Large intestine (tissue), 12 donors: ENCODE measurements at places on chromosomes 5 and 9.

DNA sequence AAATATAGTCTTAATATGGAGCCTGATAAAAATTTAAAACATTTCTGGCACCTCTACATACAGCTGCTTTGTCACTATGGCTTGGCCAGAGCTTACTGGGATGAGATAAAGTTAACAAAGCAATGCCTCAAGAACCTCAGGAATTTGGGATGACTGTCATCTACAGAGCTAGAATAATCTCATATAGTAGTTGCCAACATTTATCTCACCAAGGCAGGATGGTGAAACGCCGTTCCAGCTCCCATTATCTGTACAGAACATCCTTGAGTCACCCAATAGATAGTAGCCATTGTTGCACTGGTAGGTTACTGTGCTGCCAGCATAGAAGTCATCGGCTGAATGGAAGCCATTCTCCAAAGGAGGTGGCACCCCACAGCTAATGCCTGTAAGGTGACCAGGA lies 94.6 kb upstream of the TXNDC8 start:
- no peak overlapping the region for H3K4me3 ChIP-seq
- DNase-seq, result no peak
- H3K27ac ChIP-seq, result no peak overlapping the region
- no peaks in the 10 kb centered on the region for H3K27me3 ChIP-seq
- peaks cover 6% of the 10 kb centered on the region for H3K36me3 ChIP-seq

- DNase-seq, result no peak
- no peaks in the 10 kb centered on the region for H3K36me3 ChIP-seq
- no peaks in the 10 kb centered on the region for H3K27me3 ChIP-seq
- H3K4me3 ChIP-seq, result no peak overlapping the region
Observed at GRCh38 chr5:96601200-96601599, 61.0 kb upstream of the CAST start.

DNA sequence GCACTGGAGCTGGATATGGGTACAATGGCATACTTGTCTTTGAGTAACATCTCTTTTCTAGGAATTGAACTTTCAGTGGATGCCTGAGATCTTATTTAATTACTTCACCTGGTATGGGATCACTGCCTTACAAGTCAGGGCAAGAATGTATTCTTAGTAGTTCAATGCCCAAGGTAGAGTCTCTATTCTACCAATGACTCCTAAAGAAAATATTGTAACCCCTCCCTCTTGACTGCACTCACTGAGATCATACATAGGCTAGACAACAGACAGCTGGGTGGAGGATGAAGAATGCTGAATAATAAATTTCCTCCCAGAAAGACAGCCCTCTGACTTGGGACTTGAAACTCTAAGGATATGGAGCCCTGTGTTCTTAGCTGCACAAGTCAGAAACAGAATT lies 1216.3 kb upstream of the ACO1 start:
- no peak for DNase-seq
- no peaks in the 10 kb centered on the region for H3K36me3 ChIP-seq
- no peak overlapping the region for H3K27ac ChIP-seq
- H3K4me1 ChIP-seq, result no peaks in the 10 kb centered on the region
- no peak overlapping the region for H3K4me3 ChIP-seq
- no peaks in the 10 kb centered on the region for H3K27me3 ChIP-seq

DNA sequence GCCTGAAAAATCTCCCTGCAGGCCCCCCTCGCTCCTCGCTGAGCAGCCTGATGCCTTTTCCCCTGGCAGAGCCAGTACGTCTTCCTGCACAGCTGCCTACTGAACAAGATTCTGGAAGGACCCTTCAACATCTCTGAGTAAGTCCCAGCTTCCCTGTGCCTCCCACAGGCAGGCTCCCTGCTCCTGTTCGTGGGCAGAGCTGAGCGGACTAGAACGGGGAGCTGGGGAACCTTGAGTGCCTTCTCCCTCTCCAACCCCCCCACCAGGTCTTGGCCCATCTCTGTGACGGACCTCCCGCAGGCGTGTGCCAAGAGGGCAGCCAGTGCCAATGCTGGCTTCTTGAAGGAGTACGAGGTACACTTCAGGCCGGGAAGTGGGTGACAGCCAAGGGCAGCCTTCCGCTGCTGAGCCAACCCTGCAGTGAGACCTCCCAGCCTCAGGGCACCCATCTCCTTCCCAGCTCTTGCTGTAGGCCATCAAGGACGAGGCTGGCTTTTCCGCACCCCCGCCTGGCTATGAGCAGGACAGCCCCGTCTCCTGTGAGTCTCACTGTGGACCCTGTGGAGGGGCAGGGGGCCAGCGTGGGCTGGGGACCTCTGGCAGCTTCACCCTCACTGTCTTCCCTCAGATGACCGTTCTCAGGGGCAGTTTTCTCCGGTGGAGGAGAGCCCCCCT lies 21.1 kb upstream of the SPTLC1 start:
- H3K27ac ChIP-seq, result no peak overlapping the region
- no peak overlapping the region for H3K4me3 ChIP-seq
- peaks cover 7% of the 10 kb centered on the region for H3K27me3 ChIP-seq
- DNase-seq, result no peak
- no peaks in the 10 kb centered on the region for H3K4me1 ChIP-seq

GRCh38 chr5:138724470-138725146 lies 28.6 kb upstream of the CTNNA1 start:
- peak overlapping the region; percentile 83 for H3K27ac ChIP-seq
- H3K27me3 ChIP-seq, result no peaks in the 10 kb centered on the region
- H3K4me1 ChIP-seq, result peaks cover 50% of the 10 kb centered on the region

DNA sequence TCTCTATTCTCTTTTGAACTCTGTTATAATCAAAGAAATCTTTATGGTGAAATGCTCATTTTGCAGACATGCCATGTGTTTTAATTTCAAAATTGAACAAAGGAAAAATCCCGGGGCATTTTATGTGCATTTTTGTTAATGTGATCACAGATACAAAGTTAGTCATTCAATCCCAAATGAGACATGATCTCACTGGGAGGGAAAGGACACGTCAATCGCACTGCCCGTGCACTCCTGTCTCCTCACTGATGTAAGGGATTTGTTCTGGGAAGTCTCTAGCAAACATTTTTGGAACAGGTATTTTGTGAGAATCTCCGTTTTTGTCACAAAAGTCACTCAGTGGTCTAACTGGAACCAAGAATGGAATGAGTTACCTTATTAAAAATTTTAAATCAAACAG lies 97.9 kb upstream of the RANBP6 start:
- H3K36me3 ChIP-seq, result no peaks in the 10 kb centered on the region
- no peaks in the 10 kb centered on the region for H3K4me1 ChIP-seq
- no peak overlapping the region for H3K27ac ChIP-seq

GRCh38 chr5:133470841-133471240 lies 141.5 kb downstream of the FSTL4 start:
- no peaks in the 10 kb centered on the region for H3K36me3 ChIP-seq
- H3K4me1 ChIP-seq, result no peaks in the 10 kb centered on the region
- H3K27me3 ChIP-seq, result peaks cover 8% of the 10 kb centered on the region
- no peak overlapping the region for H3K4me3 ChIP-seq

- peak; percentile 16 for DNase-seq
- H3K4me1 ChIP-seq, result no peaks in the 10 kb centered on the region
- H3K36me3 ChIP-seq, result no peaks in the 10 kb centered on the region
- peaks cover 18% of the 10 kb centered on the region for H3K27me3 ChIP-seq
- no peak overlapping the region for H3K27ac ChIP-seq
Observed at GRCh38 chr9:112925058-112925641, 34.5 kb upstream of the SLC46A2 start.

DNA sequence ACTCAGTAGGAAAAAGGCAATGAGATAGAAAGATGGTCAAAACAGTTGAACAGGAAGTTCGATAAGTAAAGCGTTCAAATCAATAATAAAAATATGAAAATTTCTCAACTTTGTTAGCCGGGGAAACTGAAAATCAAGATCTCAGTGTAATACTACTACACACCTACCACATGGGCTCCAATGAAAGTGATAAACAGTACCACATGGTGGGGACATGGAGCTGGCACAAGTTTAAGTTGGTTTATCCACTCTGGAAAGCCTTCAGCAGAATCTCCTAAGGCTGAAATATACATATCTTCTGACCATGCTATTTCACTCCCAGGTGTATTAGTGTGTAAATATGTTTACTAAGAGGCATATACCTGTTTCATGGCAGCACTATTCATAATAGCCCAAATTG lies 126.8 kb downstream of the NXNL2 start:
- no peak for DNase-seq
- H3K4me1 ChIP-seq, result no peaks in the 10 kb centered on the region
- no peak overlapping the region for H3K27ac ChIP-seq

DNA sequence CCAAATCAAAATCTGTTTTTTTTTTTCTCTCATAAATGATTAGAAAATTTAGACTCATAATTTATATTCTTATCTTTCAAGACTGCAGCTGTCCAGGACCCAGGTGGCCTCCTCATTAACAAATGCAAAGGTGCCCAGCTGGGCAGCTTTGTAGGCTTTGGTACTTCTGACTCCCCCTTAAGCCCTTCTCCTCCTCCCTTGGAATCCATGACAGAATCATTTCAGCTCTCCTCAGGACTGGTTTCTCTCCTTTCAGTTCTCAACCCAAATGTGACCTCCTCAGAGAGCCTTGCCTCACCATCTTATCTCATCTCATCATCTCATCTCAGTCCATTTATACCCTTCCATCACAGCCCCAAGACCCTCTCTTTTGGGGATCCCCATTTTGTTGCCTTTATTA lies 221.7 kb downstream of the KIAA0825 start:
- no peak overlapping the region for H3K4me3 ChIP-seq
- no peak for DNase-seq
- H3K36me3 ChIP-seq, result no peaks in the 10 kb centered on the region
- no peaks in the 10 kb centered on the region for H3K4me1 ChIP-seq

GRCh38 chr5:90161414-90161813 lies 248.1 kb downstream of the CETN3 start:
- no peak for DNase-seq
- no peaks in the 10 kb centered on the region for H3K27me3 ChIP-seq
- H3K4me3 ChIP-seq, result no peak overlapping the region
- H3K4me1 ChIP-seq, result no peaks in the 10 kb centered on the region

- H3K27me3 ChIP-seq, result peaks cover 9% of the 10 kb centered on the region
- H3K27ac ChIP-seq, result no peak overlapping the region
- H3K36me3 ChIP-seq, result no peaks in the 10 kb centered on the region
- H3K4me1 ChIP-seq, result no peaks in the 10 kb centered on the region
- DNase-seq, result no peak
Observed at GRCh38 chr5:79842991-79843390, 148.1 kb downstream of the MTX3 start.

GRCh38 chr9:70602321-70603019 lies 188.0 kb upstream of the KLF9 start:
- H3K27ac ChIP-seq, result peak overlapping the region; percentile 6
- peaks cover 3% of the 10 kb centered on the region for H3K4me1 ChIP-seq
- H3K27me3 ChIP-seq, result peaks cover 6% of the 10 kb centered on the region
- DNase-seq, result peak; percentile 65

GRCh38 chr5:123949807-123950340 lies 437.9 kb downstream of the CSNK1G3 start:
- DNase-seq, result peak; percentile 3
- no peak overlapping the region for H3K4me3 ChIP-seq
- H3K36me3 ChIP-seq, result no peaks in the 10 kb centered on the region

- no peaks in the 10 kb centered on the region for H3K36me3 ChIP-seq
- no peak overlapping the region for H3K27ac ChIP-seq
- H3K4me1 ChIP-seq, result no peaks in the 10 kb centered on the region
- H3K27me3 ChIP-seq, result no peaks in the 10 kb centered on the region
- no peak for DNase-seq
Observed at GRCh38 chr9:4774209-4774608, 18.5 kb upstream of the RCL1 start.

GRCh38 chr5:10662661-10663488 lies 98.2 kb downstream of the DAP start:
- no peaks in the 10 kb centered on the region for H3K4me1 ChIP-seq
- no peaks in the 10 kb centered on the region for H3K27me3 ChIP-seq
- H3K4me3 ChIP-seq, result no peak overlapping the region
- no peak overlapping the region for H3K27ac ChIP-seq
- no peak for DNase-seq

DNA sequence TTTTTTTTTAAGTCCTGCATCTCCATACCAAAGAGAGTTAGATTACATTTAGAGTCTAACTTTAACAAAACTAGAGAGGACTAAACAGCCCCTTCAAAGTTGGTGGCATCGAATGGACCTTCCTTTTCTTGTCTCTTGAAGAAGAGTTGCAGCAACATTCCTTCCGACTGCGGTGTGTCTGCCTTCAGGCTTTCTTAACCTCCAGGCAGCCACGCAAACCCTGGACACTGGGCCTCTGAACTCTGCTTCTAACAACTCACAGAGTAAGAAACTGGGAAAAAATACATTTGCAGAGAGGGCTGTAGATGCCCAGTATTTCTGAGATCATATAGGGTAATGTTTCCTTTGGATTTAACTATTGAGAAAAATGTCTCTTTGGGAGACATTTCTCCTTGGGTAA lies 120.5 kb upstream of the MAST4 start:
- H3K4me1 ChIP-seq, result no peaks in the 10 kb centered on the region
- H3K4me3 ChIP-seq, result no peak overlapping the region
- H3K27ac ChIP-seq, result no peak overlapping the region
- no peaks in the 10 kb centered on the region for H3K27me3 ChIP-seq
- DNase-seq, result no peak

DNA sequence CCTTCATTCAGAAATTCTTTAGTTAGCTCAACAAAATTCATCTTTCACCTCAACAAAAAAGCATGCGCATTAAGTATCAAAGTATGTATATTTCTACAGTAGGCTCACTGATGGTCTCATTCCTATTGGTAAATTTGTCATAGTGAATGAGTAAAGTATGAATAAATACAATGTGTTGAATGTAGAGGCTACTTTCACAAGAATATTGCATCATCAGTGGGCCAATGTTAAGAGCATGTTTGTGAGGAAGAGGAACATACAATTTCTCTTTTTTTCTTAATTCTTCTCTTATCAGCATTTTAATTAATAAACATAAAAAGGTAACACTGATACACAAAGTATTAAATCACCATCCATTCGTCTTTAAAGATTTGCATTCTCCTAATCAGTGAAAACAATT lies 505.1 kb downstream of the CETN3 start:
- no peak for DNase-seq
- H3K27me3 ChIP-seq, result no peaks in the 10 kb centered on the region
- no peaks in the 10 kb centered on the region for H3K4me1 ChIP-seq
- no peaks in the 10 kb centered on the region for H3K36me3 ChIP-seq
- H3K27ac ChIP-seq, result no peak overlapping the region
- H3K4me3 ChIP-seq, result no peak overlapping the region

DNA sequence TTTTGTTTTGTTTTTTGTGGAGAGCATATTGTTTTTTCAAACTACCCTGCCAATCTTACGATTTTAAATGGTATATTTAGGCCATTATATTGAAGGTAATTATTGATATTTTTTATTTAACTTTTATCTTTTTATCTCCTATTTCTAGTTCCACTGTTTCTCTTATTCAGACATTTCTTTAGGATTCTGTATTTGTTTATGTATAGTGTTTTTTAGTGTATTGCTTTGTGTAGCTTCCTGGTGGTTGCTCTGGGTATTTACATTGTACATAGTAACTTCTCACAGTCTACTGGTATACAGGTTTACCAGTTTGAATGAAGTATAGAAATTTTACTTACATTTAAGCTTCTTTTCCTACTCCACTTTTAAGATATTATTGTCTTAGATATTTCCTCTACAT lies 63.2 kb downstream of the ERCC6L2 start:
- H3K36me3 ChIP-seq, result peaks cover 37% of the 10 kb centered on the region
- H3K4me1 ChIP-seq, result no peaks in the 10 kb centered on the region
- H3K4me3 ChIP-seq, result no peak overlapping the region
- no peak overlapping the region for H3K27ac ChIP-seq
- DNase-seq, result no peak

GRCh38 chr9:105069696-105070095 lies 141.7 kb upstream of the ABCA1 start:
- no peak overlapping the region for H3K4me3 ChIP-seq
- H3K27me3 ChIP-seq, result no peaks in the 10 kb centered on the region
- no peak overlapping the region for H3K27ac ChIP-seq
- H3K36me3 ChIP-seq, result no peaks in the 10 kb centered on the region

- H3K27me3 ChIP-seq, result no peaks in the 10 kb centered on the region
- no peak for DNase-seq
- H3K4me3 ChIP-seq, result no peak overlapping the region
Observed at GRCh38 chr9:84598921-84599636, 70.5 kb upstream of the NTRK2 start.
